ENCODE measurements at places on chromosomes 12 and 14. TPM values are rescaled to one million over a fixed set of nuclear protein-coding genes. Genes with fewer than 3 reads are reported as not detected.

SLCO1B3 gene
- not detected for total RNA-seq

DNA sequence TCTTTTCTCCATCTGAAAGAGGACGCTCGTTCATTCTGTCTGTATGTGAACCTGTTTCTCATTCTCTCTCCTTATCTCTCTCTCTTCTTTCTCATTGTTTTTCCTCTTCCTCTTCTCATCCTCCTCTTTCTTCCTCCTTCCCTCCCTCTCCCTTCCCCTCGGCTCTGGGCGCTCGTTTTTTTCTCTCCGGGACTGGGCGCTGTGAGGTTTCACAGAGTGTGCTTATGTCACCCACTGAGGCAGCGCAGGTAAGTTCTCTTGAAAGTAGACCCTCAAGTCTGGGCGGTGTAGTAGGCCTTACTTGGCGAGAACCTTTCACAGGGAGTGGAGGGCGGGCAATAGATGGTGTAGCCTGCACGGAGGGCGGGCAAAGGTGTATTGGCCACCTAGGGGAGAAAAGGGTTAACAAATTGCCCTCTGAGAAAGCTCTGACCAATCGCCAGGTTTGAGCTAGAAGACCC is 4.5 kb upstream of the SIX1 start:
- DNase-seq = no peak
- no peaks in the 10 kb centered on the region for H3K36me3 ChIP-seq
- peaks cover 61% of the 10 kb centered on the region for H3K4me1 ChIP-seq
- peaks cover 97% of the 10 kb centered on the region for H3K27me3 ChIP-seq
- H3K4me3 ChIP-seq = no peak overlapping the region

GPR84 gene
- 0.65 TPM for total RNA-seq

TGM1 gene
- total RNA-seq = 5.9 TPM

DNA sequence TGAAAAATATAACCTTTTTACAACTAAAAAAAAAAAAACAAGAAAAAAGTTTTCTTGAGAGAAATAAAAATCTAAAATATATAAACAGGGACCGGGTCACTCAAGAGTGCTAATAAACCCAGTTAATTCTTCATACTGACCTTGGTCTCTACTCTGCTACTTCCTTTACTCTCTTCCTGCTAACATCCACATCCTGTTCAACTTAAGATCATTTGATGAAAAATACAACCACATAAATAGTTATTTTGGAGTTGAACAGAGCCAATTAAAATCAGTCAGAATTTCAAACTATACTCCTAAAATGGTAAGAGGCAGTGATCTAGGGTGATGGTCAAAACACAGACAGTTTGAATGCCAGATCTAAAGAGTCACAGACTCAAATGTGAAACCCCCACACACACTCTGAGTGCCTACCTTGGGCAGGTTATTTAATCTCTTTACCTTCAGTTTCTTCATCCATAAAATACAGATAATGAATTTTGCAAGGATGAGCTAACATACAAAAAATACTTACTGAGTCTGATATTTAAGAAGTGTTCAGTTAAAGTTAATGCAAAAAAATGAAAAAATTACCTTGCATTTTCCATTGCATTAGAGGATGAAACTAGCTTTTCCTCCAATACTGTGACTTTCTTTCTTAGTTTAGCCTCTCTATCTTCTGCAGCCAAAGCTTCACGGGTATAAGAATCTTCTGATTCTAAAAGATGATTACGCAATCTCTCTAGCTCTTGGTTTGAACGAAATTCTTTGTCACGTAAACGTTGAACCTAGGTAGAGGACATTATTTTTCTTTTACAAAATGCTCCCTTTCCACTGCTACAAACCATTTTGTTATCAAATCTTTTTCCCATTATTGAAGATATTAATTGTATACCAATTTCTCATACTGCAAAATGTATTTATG is 40.9 kb downstream of the TRIP11 start:
- no peak for DNase-seq
- H3K27ac ChIP-seq = no peak overlapping the region
- H3K4me1 ChIP-seq = peaks cover 33% of the 10 kb centered on the region
- H3K36me3 ChIP-seq = peaks cover 39% of the 10 kb centered on the region
- H3K4me3 ChIP-seq = no peak overlapping the region

GRCh38 chr14:104973385-104974145 is 4.6 kb downstream of the AHNAK2 start:
- H3K4me1 ChIP-seq = peaks cover 83% of the 10 kb centered on the region
- H3K27ac ChIP-seq = peak overlapping the region; percentile 86
- H3K4me3 ChIP-seq = peak overlapping the region; percentile 24
- peaks cover 17% of the 10 kb centered on the region for H3K27me3 ChIP-seq
- DNase-seq = peak; percentile 65
- no peaks in the 10 kb centered on the region for H3K36me3 ChIP-seq

- H3K27me3 ChIP-seq = no peaks in the 10 kb centered on the region
- no peaks in the 10 kb centered on the region for H3K36me3 ChIP-seq
- no peak overlapping the region for H3K27ac ChIP-seq
- DNase-seq = no peak
Measured at GRCh38 chr14:94018308-94018707, 7.8 kb upstream of the OTUB2 start.

DNA sequence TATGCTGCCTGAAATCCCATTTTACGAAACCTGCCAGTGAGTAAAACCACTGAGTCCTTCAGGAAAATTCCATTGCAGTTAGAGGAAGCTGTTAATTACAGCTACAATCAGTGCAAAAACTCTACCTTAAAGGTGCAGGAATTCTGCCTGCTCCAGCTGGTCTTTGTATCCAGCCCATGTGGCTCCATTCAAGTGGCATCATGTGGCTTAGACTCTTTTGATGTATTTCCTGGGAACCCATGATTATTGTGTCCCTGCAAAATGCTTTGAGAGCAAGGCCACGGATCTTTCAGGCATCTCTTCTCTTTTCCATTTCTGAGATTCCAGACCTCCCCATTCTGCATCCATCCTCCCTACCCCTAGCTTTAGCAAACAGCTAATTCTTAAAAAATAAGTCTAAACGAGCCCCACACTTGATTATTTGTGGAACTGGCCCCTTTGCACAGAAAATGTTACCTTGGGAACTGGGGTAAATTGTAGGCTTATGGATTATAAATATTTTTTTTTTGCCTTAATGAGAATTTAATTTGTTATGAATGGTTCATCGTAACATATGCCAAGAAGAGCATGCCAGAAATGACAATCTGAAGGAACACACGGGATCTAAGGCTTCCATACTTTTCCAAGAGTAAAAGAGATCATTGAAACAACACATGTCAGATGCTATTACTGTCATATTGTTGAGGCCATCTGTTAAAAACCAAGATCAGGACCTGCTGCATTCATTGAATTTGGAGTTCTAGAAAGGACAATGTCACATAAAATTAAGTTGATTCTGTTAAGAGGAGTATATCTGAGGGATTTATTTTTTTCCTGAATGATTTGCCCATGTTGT is 144.6 kb downstream of the TPH2 start:
- no peak overlapping the region for H3K27ac ChIP-seq
- no peak overlapping the region for H3K4me3 ChIP-seq
- H3K4me1 ChIP-seq = no peaks in the 10 kb centered on the region
- no peak for DNase-seq
- H3K27me3 ChIP-seq = no peaks in the 10 kb centered on the region
- H3K36me3 ChIP-seq = no peaks in the 10 kb centered on the region

DNA sequence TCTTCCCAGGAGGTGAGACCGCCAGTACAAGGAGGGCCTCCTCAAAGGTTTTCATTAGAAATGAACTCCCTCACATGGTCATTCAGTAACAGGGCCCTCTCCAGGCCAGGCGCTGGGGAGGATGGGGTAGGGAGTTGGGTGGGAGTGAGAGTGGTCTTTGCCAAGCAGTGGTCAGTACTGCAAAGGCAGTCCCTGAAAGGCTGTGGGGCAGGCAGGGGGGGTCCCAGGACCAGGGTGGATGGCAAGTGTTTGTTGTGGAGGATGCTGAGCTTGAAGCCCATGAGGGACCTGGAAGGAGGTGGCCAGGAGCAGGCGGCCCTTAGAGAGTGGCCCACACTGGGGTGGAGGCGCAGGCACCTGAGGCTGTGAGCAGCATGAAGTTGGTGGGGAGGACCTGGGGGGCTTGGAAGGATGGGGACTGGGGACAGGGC is 26.1 kb downstream of the CEP170B start:
- peaks cover 15% of the 10 kb centered on the region for H3K4me1 ChIP-seq
- no peak overlapping the region for H3K27ac ChIP-seq
- no peak for DNase-seq
- H3K36me3 ChIP-seq = peaks cover 34% of the 10 kb centered on the region

DNA sequence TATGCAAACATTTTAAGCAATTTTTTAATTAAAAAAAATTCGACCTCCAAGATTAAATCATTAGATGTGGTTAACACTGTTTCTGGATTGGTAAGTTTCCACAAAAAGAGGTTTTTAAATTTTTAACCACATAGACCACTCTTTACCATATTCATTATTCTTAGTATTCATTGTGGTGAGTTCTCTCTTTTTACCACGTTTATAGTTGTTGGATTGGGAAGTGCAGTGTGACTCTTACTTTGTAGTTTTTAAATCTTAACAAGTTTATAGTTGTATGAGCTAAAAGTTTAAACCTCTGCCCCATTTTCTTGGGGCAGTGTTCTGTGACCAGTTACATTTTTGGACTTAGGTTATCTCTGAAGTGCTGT is 8.6 kb downstream of the ATP2A2 start:
- peaks cover 83% of the 10 kb centered on the region for H3K36me3 ChIP-seq
- H3K27me3 ChIP-seq = no peaks in the 10 kb centered on the region
- H3K4me3 ChIP-seq = no peak overlapping the region
- no peak for DNase-seq

GRCh38 chr14:49594347-49595091 is 4.2 kb upstream of the LRR1 start:
- H3K4me3 ChIP-seq = no peak overlapping the region
- no peaks in the 10 kb centered on the region for H3K27me3 ChIP-seq
- no peak for DNase-seq
- H3K4me1 ChIP-seq = peaks cover 11% of the 10 kb centered on the region
- no peaks in the 10 kb centered on the region for H3K36me3 ChIP-seq

GRCh38 chr12:71061451-71061850 is 96.3 kb downstream of the TSPAN8 start:
- no peaks in the 10 kb centered on the region for H3K4me1 ChIP-seq
- no peaks in the 10 kb centered on the region for H3K36me3 ChIP-seq
- no peak overlapping the region for H3K4me3 ChIP-seq
- no peak overlapping the region for H3K27ac ChIP-seq
- no peaks in the 10 kb centered on the region for H3K27me3 ChIP-seq

GPATCH2L gene
- 50.5 TPM for total RNA-seq

DNA sequence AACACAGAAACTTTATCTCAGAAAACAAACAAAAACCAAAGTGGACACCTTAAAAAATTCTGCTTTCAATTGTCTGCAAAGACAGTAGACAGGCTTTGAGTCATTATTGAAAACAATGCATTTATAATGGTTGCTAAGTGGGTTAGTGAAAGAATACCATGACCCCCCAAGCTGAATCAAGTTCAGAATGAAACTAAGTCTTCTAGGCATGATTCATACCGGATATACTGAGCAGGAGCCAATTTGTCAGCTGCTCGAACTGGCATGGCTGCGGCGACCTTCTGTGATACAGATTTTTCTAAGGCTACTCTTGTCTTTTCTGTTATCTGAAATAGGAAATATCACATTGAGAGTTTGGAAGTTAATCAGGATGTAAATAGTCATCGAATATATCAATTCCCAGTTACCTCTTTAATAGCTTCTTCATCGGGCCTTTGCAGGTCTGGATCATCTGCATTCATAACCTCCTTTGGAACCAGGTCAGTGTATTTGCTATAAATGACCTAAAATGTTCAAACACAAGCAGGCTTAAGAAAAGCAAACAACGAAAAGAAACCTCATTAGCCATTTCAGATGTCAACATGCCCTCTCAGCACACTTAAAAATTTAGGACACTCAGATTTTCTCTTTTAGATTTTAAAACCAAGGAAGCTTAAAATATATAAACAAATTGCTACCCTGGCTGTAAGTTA is 22.3 kb downstream of the SNW1 start:
- peaks cover 91% of the 10 kb centered on the region for H3K36me3 ChIP-seq
- no peak overlapping the region for H3K27ac ChIP-seq
- H3K4me3 ChIP-seq = no peak overlapping the region
- H3K4me1 ChIP-seq = peaks cover 13% of the 10 kb centered on the region
- DNase-seq = no peak

- H3K36me3 ChIP-seq = no peaks in the 10 kb centered on the region
- no peak overlapping the region for H3K27ac ChIP-seq
- DNase-seq = no peak
- H3K4me3 ChIP-seq = no peak overlapping the region
Measured at GRCh38 chr14:64298773-64299172, 4.6 kb upstream of the ESR2 start.

DNA sequence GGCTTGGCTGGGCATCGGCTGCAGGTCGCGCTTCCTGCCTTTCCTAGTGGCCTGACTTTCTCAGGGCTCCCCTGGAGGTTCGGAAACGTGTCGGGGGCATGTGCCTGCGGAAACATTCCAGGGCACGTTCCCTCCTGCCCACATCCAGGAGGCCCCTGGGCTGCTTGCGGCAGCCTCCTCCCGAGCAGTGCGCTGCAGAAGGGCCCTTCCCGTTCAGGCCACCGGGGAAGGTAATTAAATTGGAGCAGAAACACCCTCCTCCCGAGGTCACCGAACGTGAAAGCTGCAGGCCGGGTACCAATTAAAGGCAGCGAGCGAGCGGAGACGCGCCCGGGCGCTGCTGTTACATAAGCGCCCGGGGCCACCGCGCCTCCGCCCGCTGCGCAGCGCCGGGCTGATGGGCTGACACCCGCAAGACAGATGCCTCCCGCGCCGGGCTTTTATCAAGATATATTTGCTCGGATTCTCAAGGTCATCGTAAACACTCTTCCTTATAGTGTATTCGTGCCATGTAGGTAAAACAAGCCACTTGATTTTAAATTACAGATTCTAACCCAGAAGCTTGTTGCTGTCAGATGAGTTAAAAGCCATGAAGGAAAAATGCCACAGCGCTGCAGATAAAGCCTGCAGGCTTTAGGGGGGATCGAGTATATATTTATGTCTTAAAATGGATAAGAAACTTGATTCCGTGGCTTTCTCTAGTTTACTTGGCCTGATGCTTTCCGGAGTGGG is 31.4 kb downstream of the SSPN start:
- H3K4me1 ChIP-seq = peaks cover 11% of the 10 kb centered on the region
- H3K4me3 ChIP-seq = peak overlapping the region; percentile 48
- no peak overlapping the region for H3K27ac ChIP-seq
- no peak for DNase-seq
- H3K27me3 ChIP-seq = peaks cover 12% of the 10 kb centered on the region

DNA sequence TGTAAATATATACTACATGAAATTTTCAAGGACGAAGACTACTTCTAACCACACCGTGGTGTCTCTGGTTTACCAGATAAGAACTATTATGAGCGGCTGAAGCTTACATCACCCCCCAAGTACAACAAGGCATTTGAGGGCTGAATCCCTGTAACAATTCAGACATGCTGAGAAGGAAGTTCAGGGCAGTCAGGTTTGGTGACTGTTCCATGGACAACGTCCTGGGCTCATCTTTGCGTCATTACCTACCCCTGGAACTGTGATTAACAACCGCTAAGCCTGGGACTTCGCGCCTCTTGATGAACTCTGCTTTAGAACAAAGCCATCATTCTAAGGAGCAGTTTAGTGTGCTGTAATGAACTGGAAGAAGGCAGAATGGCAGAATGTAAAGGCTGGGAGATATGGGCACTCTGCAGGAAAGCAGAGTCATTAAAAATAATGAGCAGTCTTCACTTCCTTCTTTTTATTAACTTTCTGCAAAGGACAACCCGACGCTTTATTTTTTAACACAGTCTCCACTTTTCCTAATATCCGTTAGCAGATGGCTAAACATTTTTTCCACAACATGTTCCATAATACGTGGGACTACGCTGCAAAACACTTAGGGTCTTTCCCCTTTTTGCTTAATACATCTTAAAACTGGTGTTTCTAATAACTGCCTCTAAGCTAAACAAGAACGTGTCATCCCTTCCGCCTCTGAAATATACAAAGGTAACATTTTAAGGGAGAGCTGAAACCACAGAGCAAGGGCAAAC is 263.2 kb downstream of the ADAMTS20 start:
- no peaks in the 10 kb centered on the region for H3K36me3 ChIP-seq
- H3K4me3 ChIP-seq = no peak overlapping the region
- no peak for DNase-seq
- no peak overlapping the region for H3K27ac ChIP-seq
- H3K4me1 ChIP-seq = no peaks in the 10 kb centered on the region
- no peaks in the 10 kb centered on the region for H3K27me3 ChIP-seq
